H1 (cell line): ENCODE measurements at places on chromosomes 4 and X. TPM values are rescaled to one million over a fixed set of nuclear protein-coding genes. Genes with fewer than 3 reads are reported as not detected.

DNA sequence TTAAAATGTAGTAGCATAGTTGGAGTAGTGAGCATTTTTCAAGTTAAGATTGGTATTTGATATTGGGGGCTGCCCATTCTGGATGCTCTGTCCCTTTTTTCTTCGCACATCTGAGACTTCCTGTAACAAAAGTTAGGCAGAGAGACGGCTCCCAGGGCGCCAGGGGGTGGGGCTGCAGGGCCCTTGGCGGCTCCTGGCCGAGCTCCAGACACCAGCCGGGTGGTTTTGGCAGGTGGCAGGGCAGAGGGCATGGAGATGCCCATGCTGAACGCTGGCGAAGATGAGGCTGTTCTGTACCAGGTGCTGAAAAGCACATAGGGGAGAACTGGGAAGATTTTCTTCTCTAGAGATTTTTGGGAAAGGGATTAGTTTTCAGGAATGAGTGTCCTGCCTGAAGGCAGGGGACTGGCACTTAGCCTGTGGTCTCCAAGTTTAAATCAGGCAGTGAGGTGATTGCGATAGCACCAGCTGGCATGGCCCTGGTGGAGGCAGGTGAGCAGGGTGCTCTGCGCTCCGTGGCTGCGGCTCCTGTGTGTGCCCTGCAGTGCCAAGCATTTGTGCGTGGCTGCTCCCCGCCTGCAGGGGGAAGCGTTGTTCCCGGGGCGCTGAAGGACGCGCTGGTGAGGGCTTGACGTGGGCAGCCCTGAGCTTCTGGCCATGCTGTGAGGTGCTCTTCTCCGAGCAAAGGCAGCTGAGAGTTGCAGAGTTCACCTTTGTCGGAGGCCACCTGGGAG is 23.6 kb upstream of the HGFAC start:
- no peak for DNase-seq

GRCh38 chr4:125951261-125951887 is 636.6 kb downstream of the FAT4 start:
- no peak for DNase-seq

DNA sequence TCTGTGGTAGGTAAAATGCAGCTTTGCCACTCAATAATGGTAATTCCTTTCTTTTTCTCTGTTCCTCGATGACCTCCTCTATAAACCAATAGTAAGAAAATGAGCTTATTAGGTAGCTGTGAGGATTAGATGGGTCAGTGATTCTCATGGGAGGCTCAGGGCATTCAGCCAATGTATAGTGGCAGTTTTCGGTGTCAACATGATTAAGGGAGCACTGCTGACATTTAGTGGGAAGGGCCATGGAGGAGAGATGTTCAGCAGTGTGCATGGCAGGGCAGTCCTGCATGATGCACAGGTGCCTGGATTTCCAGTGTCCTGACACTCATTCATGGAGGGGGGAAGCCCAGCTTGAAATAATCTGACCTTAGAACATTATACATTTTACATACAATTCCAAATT is 232.8 kb downstream of the PDGFC start:
- no peak for DNase-seq

DNA sequence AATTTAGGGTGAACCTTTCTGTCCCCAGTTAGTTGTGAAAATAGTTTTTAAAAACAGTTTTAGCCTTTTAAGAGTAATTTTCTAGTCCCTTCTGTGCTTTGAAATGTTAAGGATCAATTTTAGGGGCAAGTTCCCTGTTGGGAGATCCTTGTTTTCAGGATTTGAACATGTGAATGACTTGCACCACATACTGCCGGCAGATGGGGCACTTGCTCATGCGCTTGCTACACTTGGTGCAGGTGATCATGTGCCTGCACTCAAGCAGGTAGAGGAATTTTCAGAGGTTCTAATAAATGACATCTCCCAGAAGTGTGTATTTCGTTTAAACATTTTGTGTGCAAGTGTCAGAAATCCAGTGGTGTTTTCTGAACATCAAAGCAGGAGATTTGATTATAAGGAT is 195.9 kb downstream of the CHM start:
- DNase-seq, result peak; percentile 46

DNA sequence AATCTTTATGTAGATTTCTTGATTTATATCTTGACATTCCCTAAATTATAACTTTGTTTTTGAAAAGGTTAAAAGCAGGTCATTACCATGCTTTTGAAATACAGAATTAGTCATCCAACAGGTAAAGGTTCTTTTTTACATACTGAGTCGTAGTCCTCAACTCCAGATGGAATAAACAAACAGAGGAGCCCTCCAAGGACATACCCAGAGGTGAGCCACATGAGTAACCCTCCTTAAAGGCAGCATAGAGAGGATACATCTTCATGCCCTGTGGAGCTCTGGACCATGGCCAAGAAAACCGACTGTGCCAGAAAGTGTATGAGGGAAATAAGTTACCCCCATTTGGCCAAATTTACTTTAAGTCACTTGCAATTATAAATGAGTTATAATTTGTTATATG is 95.3 kb upstream of the MCF2 start:
- no peak for DNase-seq

GRCh38 chr4:183797011-183797444 is 108.1 kb upstream of the STOX2 start:
- DNase-seq, result no peak

ANXA3 gene
- 22.4 and 27.3 TPM in 2 replicates for total RNA-seq

CSAG1 gene
- not detected in 2 replicates for total RNA-seq

P2RY4 gene
- total RNA-seq, result not detected in 2 replicates

DDX53 gene
- total RNA-seq, result not detected in 2 replicates

NLGN4X gene
- total RNA-seq, result 104 and 112 TPM in 2 replicates
